NCI-H1694 (cell line): ENCODE measurements at places on chromosomes 5 and 9.

- no peak for DNase-seq
Observed at GRCh38 chr9:114856942-114857315, 51.1 kb upstream of the TNFSF15 start.

GRCh38 chr9:117815948-117816347, 111.7 kb downstream of the TLR4 start:
- DNase-seq = no peak

DNA sequence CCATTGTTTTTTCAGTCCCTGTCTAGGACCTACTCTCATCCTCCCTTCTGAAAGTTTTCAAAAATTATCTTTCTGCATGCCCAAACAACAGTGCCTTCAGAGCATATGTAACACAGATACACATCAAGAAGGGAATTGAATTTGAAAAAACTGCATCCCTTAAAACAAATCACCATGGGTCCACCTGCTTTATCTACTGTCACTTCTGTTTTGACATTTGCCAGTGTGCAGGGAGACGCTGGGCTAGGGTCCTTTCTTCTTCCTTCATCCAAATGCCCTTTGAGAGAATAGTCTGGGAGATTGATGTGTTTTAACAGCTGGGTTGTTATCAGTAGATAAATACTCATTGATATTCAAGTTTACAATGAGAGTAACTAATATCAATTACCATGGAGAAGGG, 1630.1 kb downstream of the MAT2B start:
- no peak for DNase-seq

DNA sequence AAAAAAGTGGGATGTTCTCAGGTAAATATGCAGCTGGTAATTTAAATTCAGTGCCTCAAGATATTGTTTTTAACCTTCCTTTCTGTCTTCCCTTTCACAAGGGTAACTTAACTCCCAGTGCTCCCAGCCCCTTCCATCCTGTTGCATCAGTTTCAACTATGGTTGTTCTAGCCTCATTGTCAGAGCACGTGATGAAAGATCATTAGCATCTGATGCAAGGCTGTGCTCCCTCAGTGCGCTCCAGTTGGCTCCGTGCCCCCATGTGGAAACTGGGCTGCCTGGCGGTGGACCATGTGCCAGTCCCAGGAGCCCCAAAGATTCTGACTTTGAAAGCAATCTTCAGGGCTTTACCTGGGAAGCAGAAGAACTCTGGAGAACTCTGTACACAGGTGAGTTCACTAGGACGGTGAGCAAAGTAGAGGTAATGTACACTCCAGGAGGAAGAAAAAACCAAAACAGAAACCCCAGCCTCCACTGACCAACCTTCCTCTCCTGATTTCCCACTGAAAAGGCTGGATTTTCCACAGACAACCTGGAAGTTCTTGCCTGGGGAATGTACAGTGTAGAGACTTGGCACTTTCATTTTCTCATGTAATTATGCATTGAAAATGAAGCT, 96.9 kb downstream of the SLC1A3 start:
- DNase-seq = no peak

DNA sequence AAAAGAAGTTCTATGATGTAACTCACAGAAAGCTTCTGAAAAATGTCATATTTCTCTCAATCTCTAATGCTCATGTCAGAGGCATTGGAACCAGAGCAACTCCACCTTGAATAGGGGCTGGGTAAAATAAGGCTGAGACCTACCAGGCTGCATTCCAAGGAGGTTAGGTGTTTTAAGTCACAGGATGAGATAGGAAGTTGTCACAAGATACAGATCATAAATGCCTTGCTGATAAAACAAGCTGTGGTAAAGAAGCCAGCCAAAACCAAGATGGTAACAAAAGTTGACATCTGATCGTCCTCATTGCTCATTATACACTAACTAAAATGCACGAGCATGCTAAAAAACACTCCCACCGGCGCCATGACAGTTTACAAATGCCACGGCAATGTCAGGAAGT, 411.1 kb upstream of the GRIA1 start:
- DNase-seq = no peak

GRCh38 chr5:144481861-144482260, 311.2 kb downstream of the KCTD16 start:
- no peak for DNase-seq

DNA sequence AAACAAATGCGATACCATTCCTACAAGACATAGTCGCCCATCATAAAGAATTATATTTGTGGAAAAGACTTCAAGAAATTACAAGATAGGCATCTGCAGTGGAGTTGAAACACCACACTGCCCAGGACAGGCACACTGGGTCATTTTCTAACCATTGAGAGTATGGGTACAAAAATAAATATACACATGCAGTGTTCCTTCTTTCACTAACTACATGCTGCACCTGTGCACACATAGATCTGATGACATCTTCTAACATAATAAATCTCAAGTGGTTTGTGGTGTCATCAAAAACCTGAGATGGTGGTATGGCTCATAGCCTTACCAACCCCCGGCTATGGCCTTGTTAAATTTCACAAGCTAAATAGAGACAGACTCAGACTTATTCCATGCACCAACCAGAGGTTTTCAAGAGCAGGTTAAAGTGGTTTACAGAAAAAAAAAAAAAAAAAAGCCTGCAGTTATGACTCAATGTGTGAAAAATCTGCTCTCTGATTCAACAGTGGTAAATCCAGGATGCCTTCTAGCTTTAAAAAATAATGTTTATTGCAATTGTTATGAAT, 12.4 kb upstream of the NFIB start:
- DNase-seq = peak; percentile 61

DNA sequence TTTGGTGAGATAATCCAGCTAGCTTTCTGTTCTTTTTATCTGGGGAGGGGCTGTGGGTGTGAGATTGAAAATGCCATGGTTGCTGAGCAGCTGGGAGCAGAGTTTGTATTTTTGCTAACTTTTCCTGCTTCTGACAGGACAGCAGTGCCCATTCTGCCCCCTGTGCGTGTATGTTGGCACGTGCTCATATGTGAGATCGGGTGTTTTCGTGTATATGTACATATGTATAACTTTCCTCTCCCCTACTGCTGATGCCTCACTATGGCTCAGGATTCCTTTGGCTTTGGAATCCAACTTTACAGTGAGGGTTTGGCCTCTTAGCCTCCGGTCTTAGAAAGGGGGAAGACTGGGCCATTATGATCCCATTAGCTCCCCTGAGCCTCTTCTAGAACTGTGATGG, 38.3 kb downstream of the RGS3 start:
- no peak for DNase-seq

- peak; percentile 57 for DNase-seq
Observed at GRCh38 chr5:59673438-59674058, 220.0 kb downstream of the PDE4D start.
